ENCODE measurements at places on chromosomes 5 and 9.

- DNase-seq = no peak
Observed at GRCh38 chr5:145824040-145824439, 11.1 kb downstream of the PRELID2 start.

GRCh38 chr9:137053944-137054931 is at the start of gene ENTPD2:
ENTPD2 (minus strand) TSS chr9:137054061; CDS start chr9:137053997, 64 bp downstream.
- no peak for DNase-seq

GRCh38 chr5:68021227-68021626 is 194.3 kb upstream of the PIK3R1 start:
- DNase-seq = no peak

DNA sequence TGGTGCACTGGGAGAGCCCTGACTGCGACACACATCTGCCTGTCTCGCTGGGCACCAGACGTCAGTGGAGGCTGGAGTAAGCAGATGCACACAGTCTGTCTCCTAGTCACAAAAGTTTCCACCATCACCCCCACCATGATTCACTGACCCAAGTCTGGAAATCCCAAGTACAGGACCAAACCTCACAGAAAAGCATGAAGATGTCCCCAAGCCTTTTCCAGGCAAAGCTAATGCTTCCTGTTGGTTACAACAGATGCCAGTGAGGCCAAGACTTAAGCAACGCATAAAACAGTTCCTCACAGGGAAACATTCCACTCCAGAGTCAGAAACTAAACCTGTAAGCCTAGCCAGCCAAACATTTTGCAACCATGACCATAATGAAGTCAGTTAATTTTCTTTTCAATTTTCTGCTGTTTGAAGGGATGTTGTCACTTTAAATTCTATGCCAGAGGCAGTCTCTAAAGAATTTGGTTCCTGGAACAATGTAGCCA is 259.3 kb upstream of the SLC30A5 start:
- DNase-seq = no peak

GRCh38 chr9:113535756-113536155 is 72.2 kb downstream of the RGS3 start:
- DNase-seq = no peak

GRCh38 chr9:127776924-127777289 is 1.6 kb downstream of the SH2D3C start:
- no peak for DNase-seq

DNA sequence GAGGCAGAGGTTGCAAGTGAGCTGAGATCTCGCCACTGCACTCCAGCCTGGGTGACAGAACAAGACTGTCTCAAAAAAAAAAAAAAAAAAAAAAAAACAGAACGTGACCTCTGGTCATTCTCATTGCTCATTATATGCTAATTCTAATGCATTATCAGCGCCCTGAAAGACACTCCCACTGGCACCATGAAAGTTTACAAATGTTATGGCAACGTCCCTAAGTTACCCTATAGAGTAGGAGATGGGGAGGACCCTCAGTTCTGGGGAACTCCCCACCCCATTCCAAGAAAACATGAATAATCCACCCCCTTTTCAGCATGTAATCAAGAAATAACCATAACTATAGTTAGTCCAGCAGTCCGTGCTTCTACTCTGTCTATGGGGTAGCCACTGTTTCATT is 48.9 kb upstream of the DENND4C start:
- DNase-seq = no peak

DNA sequence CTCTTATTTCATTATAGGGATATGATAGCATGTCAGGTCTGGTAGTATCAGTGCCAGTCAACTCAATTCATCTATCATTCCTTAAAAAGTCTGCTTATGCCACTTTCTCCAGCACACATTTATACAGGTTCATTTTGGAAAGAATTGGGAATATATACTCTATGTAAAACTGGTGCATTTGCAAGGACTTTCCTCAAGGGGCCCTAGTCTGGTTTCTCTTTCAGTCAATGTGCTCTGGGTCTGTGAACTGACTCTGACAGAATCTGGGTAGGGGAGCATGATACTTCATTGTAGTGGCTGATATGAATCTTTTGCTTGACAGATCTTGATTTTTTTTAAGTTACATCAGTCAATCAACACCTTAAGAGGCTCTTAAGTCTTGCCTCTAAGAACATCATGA is 313.9 kb downstream of the HTR1A start:
- DNase-seq = no peak

DNA sequence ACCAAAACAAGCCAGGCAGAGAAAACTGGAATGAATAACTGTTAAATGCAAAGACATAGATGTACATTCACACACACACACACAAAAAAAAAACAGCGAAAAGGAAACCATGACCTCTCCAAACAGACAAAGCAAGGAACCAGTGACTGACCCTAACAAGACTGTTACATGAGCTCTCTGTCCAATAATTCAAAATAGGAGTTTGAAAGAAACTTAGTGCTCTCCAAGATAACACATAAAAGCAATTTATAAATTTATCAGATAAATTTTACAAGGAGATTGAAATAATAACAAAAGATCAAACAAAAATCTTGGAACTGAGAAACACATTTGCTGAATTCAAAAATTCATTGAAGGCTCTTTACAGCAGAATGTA is 423.5 kb upstream of the RGMB start:
- no peak for DNase-seq

- no peak for DNase-seq
Observed at GRCh38 chr5:172437445-172438318, 16.6 kb downstream of the SH3PXD2B start.

GRCh38 chr9:107890921-107891465 is 401.4 kb upstream of the KLF4 start:
- no peak for DNase-seq

- DNase-seq = no peak
Observed at GRCh38 chr9:12856603-12857002, 81.8 kb downstream of the LURAP1L start.

DNA sequence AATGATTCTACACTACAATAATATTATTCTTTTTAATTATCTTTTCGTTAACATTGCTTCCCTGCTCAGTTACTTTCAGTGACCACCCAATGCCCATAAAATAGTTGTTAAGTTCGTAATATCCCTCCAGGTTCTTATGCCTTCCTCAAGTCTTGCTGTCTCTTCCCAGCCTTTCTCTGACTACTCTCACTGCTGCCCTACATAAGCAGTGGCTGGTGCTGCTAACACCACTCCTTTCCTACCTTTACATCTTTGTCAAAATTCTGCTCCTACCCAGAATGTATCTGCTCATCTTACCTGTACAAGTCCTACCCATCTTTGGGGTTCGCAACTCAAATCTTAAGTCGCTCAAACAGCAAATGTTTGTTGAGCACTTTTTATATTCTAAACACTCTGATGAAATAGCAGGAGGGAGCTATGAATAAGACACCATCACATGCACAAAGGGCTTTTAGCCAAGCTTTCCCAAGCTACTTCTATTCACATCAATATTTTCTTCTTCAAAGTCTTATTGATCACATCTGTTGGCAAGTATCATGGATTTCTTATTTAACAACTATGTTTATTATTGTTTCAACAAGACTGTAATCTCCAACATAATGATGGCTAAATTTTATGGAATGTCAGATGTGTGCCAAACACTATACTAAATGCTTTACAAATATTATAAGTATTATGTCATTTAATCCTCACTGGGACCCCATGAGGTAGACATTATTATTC is 29.5 kb downstream of the SLC25A46 start:
- no peak for DNase-seq

DNA sequence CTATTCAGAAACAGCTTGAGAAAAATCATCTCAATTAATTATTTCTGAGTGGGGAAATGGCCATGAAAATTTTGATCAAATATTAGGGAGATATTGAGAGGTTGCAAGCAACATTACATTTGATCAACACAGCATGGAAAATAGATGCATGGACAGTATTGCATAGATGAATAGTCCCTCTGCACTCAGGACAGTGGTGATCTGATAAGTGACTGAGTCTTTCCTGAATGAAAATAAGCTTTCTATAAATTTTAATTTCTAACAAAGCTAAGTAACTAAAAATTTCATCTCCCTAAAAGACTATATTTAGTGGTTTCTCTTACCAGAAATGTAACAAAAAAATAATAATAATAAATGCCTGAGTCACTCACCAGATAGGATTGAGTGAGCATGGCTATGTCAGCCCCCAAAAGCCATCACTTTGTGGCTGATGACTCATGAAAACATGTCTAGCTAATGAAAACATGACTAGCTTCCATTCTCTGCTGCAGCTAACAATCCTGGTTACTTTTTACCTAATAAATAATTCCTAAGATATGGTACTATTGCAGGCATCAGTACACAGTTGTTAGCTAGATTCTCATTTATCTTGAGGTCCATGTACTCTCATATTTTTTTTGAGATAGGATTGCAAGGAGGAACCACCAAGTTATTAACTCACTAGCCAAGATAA is 1294.8 kb upstream of the ACO1 start:
- DNase-seq = no peak

All from stimulated activated CD8-positive, alpha-beta memory T cell treated with anti-CD3 and anti-CD28 coated beads, Interleukin-7, amount 100 ng/mL, for 24 hours (primary cell).